ENCODE measurements at places on chromosomes 1 and 21.
A peak's percentile ranks its signal among the peaks of the same experiment; 100 is the strongest.

- no peak for DNase-seq
Measured at GRCh38 chr1:9186082-9186859, 48.3 kb upstream of the H6PD start.

DNA sequence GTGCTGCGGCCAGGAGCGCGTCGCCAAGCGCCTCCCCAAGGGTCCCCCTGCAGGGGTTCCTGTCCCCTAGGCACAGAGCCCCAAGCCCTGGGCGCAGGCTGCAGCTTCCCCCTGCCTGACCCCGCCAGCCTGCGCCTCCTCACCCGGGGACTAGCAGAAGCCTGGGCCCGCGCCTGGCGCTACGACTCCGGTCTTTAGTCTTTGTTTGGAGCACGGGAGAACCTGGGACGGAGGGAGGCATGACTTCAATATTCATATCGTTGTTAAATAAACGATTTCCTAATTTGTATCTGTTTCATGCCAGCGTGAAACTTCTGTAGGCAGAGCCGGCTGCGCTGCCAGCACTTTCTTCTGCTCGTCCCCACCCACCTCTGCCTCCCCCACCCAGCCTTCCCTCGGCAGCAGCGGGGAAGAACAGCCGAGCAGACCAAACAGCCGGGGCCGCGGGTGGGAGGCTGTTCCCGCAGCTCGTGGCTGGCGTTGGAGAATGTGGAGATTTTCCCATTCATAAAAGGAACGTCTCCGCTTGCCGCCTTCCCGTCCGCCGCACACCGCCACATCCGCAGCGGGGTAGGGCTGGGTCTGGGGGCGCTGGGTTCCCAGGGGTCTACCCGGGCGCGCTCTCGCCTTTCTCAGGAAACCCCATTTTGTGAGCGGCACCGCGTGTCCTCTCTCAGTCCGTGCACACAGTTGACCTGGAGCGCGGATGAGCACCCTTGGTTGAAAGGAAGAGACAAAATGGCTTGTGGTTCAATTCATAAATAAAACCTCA lies 777 bp upstream of the TRIM67 start:
- peak; percentile 30 for DNase-seq

GRCh38 chr21:38142224-38142623 lies 114.6 kb upstream of the KCNJ15 start:
- DNase-seq = no peak

GRCh38 chr1:6982860-6983259 lies 197.6 kb downstream of the CAMTA1 start:
- no peak for DNase-seq

DNA sequence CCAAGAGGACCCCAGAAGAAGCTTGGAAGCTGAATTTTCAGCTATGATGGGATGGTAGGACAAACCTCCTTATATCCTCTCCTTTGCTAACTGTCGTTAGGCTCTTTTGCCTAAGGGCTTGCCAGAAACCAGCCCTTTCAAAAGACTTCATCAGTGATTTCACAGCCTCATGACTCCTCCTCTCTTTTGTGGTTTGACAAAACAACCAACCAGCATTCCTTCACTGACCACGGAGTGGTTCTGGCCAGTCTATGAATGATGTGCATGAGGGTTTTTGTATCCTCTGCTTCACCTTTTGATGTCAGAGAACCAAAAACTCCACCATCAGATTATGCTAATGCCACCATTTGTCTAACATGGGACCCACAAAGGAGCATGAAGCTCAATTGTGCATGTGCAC lies 116.9 kb upstream of the COA6 start:
- DNase-seq = no peak

DNA sequence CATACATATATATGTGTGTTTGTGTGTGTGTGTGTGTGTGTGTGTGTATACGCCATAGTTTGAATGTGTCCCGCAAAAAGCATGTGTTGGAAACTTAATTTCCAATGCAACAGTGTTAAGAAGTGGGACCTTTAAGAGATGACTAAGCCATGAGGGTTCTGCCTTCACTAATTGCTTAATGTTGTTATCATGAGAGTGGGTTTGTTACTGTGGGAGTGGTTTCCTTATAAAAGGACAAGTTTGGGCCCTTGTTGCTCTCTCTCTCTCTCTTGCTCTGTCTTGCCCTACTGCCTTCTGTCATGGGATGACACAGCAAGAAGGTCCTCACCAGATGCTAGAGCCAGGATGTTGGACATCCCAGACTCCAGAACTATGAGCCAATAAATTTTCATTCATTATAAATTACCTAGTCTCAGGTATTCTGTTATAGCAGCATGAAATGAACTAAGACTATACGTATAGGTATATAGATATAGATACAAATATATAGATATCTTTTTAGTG lies 103.8 kb upstream of the ZC3H11B start:
- no peak for DNase-seq

DNA sequence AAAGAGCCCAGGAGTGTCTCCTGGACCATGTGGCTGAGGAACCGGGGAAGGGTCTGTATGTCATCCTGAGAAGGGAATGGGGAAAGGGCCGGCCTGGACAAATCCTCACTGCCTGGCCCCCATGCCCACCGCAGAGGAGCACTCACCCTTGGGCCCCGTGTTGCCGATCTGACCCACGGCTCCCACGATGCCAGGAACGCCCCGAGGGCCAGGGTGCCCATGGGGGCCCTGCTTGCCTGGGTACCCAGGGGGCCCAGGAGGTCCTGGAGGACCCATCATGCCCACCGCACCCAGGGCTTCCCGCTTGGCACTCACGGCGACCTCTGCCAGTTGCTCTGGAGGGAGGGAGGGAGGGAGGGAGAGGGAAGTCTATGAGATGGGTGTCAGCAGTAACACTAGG lies 14.6 kb downstream of the COL9A2 start:
- no peak for DNase-seq

DNA sequence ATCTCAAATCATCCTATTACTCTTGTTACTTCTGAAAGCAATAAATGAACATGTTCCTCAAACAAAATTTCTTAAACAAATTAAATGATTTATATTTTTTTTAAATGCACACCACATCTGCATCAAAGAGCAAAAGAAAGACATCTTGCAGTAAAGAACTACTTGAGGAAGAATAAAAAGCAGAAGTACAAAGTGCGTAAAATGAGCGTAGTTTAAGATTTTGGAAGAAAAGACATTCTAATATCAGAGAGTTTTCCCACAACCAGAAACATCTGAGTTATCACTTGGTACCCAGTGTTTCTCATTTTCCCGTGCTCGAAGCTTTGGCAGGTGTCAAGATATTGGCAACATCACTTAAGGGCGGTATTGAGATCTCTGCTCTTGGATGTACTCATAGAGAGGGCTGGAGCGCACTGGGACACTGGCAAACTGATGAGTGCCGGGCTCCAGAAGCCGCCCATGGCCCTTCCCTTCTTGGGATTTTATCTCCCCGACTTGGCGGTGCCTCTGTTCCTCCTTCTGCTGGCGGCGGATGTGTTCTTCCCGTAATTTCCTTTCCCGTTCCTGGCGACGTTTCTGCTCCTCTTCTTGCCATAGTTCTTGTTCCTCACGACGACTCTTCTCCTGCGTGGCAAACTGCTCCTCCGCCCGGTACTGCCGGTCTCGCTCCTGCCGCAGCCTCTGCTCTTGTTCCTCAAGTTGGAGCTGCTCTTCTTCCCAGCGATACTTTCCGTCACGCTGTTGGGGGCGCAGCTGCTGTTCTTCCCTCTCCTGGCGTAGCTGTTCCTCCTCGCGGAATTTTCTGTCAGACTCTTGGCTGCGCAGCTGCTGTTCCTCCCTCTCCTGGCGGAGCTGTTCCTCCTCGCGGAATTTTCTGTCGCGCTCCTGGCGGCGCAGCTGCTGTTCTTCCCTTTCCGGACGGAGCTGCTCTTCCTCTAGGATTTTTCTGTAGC lies 7.9 kb downstream of the TCHH start:
- no peak for DNase-seq

DNA sequence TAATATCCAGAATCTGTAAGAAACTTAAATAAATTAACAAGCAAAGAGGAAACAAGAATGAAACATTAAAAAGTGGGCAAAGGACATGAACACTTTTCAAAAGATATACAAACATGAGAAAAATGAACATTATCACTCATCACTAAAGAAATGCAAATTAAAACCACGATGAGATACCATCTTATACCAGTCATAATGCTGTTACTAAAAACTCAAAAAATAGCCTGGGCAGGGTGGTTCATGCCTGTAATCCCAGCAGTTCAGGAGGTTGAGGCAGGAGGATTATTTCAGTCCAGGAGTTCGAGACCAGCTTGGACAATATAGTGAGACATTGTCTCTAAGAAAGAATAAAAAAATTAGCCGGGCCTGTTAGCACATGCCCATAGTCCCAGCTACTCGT lies 6.1 kb downstream of the ZNF124 start:
- no peak for DNase-seq

GRCh38 chr1:22204057-22204840 lies 61.4 kb upstream of the WNT4 start:
- no peak for DNase-seq

DNA sequence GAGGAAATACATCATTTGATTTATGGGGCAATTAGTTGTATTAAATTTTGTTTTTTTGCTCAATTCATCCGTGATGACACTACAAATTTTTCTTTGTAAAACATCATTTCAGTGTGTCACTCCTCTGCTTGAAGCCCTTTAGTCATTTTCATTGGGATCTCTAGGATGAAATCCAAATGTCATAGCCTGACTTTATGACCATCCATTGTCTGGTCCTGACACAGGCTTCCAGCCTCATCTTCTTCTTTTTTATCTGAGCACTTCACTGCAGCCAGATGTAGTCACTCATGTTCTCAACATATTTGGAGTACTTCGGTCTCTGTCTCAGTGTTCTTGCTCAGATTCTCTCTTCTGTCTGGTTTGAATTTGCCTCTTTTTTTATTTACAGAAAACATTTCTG lies 173.1 kb downstream of the HMCN1 start:
- DNase-seq = no peak

DNA sequence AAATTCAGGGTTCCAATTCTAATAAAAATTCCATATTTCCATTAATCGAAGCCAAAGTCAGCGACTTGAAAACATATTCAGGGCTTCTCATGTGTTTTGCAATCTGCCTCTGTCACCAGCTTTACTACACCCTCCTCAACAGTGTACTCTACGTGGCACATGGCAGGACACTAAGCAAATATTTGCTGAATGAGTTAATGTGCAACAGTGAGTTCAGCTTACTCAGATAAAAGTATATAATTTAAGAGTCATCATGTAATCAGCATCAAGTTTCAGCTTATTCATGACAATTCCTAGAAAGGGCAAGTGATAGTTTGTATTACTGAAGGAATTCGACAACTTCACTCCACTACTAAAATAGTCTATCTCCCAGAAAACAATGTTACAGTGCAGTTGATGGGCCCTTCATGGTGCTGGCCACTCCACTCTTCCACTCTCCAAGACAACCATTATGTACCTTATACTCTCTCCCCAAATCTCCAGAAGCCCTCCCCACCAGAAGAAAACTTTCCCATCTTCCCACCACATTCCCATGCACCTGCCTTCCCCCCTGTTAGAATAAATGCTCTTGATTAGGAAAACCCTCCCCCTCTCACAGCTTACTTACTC lies 97.3 kb downstream of the TTLL7 start:
- DNase-seq = no peak

DNA sequence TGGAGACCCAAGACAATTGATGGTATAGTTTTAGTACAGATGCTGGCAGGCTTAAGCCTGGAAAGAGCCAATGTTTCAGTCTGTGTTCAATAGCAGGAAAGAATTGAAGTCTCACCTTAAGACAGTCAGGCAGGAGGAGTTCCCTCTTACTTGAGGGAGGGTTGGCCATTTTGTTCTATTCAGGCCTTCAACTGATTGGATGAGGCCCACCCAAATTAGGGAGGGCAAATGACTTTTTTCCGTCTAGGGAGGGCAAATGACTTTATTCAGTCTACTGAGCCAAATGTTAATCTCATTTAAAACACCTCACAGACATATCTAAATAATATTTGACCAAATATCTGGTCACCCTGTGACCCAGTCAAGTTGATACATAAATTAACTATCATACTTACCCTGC lies 31.4 kb upstream of the ELAVL4 start:
- no peak for DNase-seq

DNA sequence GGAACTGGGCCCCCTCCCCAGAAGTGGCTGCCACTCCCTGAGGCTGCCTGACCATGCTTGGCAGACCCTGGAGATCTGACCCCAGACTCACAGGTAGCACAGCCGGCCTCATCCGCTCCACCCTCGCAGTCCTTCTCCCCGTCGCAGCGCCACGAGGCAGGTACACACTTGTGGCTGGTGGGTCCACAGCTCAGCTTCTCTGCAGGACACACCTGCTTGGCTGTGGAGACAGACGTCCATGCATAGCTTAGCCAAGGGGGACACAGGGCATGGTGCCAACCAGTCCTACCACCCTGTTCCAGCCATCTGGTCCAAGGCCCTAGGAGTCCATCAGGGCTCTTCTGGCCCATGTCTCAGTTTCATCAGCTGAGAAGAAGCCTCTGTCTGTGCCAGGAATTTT lies 42.2 kb upstream of the MAGOH start:
- DNase-seq = no peak

DNA sequence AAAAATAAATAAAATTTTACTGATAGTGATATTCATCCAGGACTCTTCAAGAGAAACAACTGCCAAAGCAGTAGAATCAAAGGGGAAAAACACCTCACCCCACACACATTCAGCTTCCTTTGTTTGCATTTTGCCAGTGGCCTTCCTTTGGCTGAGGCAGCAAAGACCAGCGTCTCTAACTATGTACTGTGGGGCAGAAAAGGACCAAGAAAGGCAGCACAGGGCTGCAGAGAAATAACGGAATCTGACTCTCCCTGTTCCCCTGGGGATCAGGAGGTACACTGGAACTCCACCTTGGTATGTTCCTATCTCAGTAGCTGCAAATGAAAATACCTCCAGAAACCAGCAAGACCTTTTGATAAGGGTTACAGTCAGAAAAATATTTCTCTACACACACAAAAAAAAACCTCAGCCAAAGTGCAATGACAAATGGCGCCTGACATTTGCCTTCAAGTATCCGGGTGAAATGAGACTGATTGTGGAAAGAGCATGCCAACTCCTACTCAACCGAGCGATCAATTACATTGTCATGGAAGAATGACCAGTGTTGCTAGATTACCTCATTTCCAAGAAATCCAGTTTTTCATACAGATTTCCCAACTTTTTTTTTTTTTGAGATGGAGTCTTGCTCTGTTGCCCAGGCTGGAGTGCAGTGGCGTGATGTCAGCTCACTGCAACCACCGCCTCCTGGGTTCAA lies 50.9 kb downstream of the TARBP1 start:
- no peak for DNase-seq

GRCh38 chr1:187871177-187871845 lies 1042.6 kb downstream of the PLA2G4A start:
- DNase-seq = peak; percentile 45

DNA sequence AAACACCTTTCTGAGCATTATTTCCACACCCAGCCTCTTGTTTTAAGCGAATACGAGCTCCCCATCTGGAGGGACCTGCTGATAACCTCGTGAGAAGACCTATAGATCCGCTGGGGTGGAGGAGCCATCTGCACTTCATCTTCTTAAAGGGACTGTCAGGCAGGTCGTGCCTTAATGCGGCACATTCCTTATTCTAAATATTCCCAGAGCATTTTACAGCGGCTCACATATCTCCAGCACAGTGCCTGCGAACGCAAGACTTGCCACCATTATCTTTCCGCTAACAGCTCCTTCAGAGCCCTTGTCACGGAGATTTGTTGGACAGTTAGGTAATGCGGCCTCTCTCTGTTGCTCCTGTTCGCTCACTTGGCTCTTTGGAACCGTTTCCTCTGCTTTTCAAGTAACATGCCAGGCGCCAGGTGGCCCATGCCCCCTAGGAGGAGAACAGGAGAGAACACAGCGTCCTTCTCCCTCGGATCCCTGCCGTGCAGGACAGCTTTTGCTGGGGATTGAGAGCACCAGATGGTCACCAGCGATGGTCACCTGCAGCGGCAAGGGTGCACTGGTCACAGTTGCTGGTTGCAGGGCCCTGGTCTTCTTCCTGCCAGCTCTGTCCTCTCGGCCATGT lies 162.4 kb downstream of the PGBD5 start:
- no peak for DNase-seq

All from tongue (tissue), 3 donors.